ENCODE measurements at places on chromosomes 2 and 18.

DNA sequence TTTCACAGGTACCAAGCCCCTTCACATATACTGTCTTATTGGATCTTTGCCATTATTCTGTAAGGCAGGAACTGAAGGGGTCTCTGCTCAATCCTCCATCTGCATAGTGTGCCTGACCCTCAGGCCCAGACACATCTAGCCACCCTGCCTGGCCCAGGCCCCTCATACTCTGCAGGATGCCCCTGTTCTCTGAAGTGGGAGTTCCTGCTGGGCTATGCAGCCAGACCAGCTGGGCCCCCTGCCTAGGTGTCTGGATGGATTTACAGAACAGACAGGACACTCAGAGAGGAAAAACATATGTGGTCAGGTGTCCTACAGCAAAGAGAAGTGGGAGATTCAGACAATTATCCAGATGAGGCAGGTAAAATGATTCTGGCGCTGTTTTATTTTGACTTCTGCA, 42.0 kb downstream of the SLC4A5 start:
- DNase-seq, result no peak

GRCh38 chr2:143617803-143618415, 488.7 kb downstream of the ARHGAP15 start:
- no peak for DNase-seq

- DNase-seq, result peak; percentile 61
Observed at GRCh38 chr18:32289483-32290075, 99.7 kb downstream of the MEP1B start.

- DNase-seq, result peak; percentile 65
Observed at GRCh38 chr18:62131301-62131909, 55.5 kb downstream of the PIGN start.

- DNase-seq, result no peak
Observed at GRCh38 chr2:190576573-190576972, 42.1 kb upstream of the NEMP2 start.

DNA sequence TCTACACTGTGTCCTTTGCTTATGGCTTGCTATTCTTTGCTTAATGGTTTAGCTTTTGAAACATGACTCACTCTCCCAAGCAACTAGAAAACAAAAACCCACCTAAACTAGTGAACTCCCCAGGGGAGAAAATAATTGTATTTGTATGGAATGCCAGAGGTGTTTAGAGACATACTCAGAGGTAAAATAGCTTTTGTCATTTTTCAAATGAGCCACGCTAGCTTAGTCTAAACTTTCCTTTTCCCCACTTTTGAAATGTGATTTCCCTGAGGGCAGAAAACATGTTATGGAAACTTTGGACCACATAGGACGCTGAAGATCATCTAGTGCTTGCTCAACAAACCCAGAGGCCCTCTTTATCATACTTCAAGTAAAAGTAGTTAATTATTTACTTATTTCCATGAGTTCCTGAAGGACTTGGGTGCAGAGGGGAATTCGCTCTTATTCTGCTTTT, 16.5 kb upstream of the CYTIP start:
- peak; percentile 6 for DNase-seq

- DNase-seq, result no peak
Observed at GRCh38 chr18:58637197-58637596, 8.3 kb upstream of the ALPK2 start.

DNA sequence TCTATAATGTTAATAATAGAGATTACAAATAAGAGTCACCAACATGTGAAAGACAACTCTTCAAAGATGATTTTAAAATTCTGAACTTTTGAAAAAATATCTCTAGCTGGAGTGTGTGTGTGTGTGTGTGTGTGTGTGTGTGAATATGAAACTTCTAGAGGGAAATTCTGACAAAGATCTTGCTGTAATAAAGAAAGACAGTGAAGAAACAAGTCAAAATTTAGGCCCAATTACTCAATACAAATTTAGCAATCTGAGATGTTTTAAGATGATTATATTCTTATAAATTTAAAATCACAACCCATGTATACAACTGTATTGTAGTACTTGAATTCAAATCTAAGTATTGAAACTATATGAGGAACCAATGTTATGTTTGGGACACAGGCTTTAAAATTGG, 57.2 kb upstream of the UGP2 start:
- DNase-seq, result no peak
